ENCODE measurements at places on chromosomes 3 and 15. TPM values are rescaled to one million over a fixed set of nuclear protein-coding genes. Genes with fewer than 3 reads are reported as not detected.
A peak's percentile ranks its signal among the peaks of the same experiment; 100 is the strongest.

DNA sequence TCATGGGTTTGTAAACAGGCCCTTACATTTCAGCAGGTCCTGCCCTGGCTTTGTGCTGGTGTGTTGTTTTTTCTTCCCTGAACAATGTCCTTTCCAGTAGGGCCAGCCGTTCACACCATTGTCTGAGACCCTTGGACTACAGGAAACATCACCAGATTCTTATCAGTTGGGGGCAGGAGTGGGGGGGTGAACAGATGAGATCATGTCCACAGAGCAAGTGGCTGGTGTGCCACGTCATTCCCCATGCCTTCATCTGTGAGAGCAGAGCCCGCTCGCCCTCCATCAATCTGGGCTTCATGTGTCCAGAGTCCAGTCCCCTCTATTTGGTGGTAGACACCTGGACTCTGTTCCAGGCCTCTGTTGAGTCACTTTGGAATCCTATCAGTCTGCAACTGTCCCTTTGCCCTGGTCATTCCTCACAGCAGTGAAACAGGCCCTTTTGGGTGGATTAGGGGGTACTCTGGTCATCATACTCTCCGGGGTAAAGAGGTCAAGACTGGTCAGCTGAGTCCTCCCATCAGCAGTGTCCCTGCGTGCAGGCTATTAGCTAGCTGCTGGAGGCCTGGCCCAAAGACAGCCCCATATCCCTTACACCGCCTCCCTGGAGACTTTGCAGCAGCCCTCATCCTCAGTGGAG, 15.0 kb downstream of the SEMA3G start:
- DNase-seq = peak; percentile 66

- no peak for DNase-seq
Measured at GRCh38 chr3:27049792-27050191, 319.4 kb downstream of the NEK10 start.

- peak; percentile 41 for DNase-seq
Measured at GRCh38 chr15:89837134-89837829, 22.6 kb upstream of the ANPEP start.

TOP2B gene
- 85.3 TPM for total RNA-seq

GRCh38 chr3:46334741-46335478, 19.0 kb upstream of the CCR2 start:
- DNase-seq = no peak

DNA sequence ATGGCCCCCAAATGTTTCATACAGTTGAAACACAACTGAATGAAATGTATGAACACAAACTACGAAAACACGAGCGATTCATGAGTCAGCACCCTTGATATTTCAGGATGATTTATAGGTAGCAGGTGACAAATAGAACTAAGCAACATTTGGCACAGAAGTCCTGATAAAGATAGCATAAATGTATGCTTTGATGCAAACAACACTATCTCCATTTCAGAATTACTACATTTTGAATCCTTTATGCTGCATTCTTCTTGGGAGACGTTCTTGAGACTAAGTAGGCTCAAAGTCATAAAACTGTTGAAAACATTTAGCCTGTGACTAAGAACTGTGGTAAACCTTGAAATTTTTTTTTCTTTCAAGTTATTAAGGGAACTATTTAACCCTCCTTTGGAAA, 200.3 kb upstream of the ICE2 start:
- DNase-seq = peak; percentile 7

GRCh38 chr3:15634671-15635070, 33.1 kb downstream of the BTD start:
- DNase-seq = no peak

FOXB1 gene
- total RNA-seq = 0.06 TPM

- DNase-seq = peak; percentile 90
Measured at GRCh38 chr15:36590838-36591237, 11.4 kb downstream of the CDIN1 start.

DNA sequence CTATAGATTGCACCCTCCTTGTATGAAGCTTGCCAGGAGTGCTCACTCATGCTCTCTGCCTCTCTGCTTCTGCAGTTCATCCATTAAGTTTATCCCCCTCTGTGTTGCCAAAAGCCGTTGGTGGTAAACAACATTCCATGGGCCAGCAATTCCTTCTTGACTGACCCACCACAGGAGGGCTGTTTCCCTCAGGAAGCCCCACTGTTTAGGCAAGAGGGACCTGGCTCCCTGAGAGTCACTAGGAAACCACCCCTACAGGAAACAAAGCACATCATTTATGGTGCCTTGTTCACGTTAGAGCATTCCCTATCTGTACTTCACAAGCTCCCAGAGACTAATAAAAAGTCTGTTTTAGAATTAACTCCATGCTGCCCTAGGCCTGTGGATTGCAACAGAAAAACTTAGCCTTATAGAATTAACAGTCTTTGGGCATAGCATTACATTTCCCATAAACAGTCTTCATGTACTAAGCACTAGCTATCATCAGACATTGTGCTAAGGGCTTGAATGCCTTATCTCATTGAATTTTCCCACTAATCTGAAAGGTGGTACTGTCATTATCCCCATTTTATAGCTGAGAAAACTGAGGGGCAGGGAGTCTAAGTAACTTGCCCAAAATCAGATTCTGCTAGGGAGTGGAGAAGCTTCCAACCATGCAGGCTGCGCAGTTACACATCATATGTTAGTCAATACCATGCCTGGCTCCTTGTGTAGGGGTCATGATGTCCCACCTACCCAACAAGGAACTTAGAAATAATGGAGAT, 149.9 kb downstream of the SHQ1 start:
- DNase-seq = no peak

GRCh38 chr3:72938471-72939265, 50.8 kb downstream of the GXYLT2 start:
- peak; percentile 39 for DNase-seq

All from Daoy (cell line).